Fibroblast of the aortic adventitia (primary cell): ENCODE measurements at places on chromosomes 1 and 21. TPM values are rescaled to one million over a fixed set of nuclear protein-coding genes. Genes with fewer than 3 reads are reported as not detected.

Gene OPTC
- not detected in 2 replicates for total RNA-seq

Gene KPRP
- total RNA-seq = not detected in 2 replicates

Gene ALX3
- 0.09 TPM in 1 of 2 replicates, not detected in the other for total RNA-seq

Gene TIE1
- total RNA-seq = 0.81 and 5.2 TPM in 2 replicates

Gene FMO3
- total RNA-seq = 1.3 TPM in 1 of 2 replicates, not detected in the other

Gene NBPF11
- 4.2 and 7.7 TPM in 2 replicates for total RNA-seq

Gene SYTL1
- total RNA-seq = 0.09 TPM in 1 of 2 replicates, not detected in the other

Gene CCDC181
- 1.4 and 3.1 TPM in 2 replicates for total RNA-seq

Gene EFNA1
- 0.16 and 0.54 TPM in 2 replicates for total RNA-seq

Gene RBBP4
- total RNA-seq = 67.7 and 109 TPM in 2 replicates

Gene PTPN7
- not detected in 2 replicates for total RNA-seq

Gene MFAP2
- total RNA-seq = 47.7 and 60.3 TPM in 2 replicates

Gene USH2A
- under 0.01 TPM in 1 of 2 replicates, not detected in the other for total RNA-seq

Gene LRRC8B
- 0.41 and 2.5 TPM in 2 replicates for total RNA-seq

Gene EFNA3
- total RNA-seq = 0.90 TPM in 1 of 2 replicates, not detected in the other

Gene TTC24
- total RNA-seq = not detected in 2 replicates

Gene IL19
- total RNA-seq = 0.41 TPM in 1 of 2 replicates, not detected in the other

Gene RIIAD1
- total RNA-seq = 5.8 TPM in 1 of 2 replicates, not detected in the other

Gene DEGS1
- total RNA-seq = 32.6 and 125 TPM in 2 replicates

Gene RGS18
- total RNA-seq = not detected in 2 replicates

Gene STUM
- total RNA-seq = 0.98 TPM in 1 of 2 replicates, not detected in the other

Gene NFASC
- total RNA-seq = 22.0 and 25.9 TPM in 2 replicates

Gene CNKSR1
- total RNA-seq = 0.27 TPM in 1 of 2 replicates, not detected in the other

Gene GJA9
- 0.09 TPM in 1 of 2 replicates, not detected in the other for total RNA-seq

Gene RORC
- total RNA-seq = not detected in 2 replicates

Gene ANKRD45
- total RNA-seq = 0.09 and 0.82 TPM in 2 replicates

Gene SYT14
- 0.08 and 35.0 TPM in 2 replicates for total RNA-seq

Gene IGSF9
- total RNA-seq = 2.0 TPM in 1 of 2 replicates, not detected in the other

Gene FCER1A
- not detected in 2 replicates for total RNA-seq

Gene IQCC
- 0.41 and 2.3 TPM in 2 replicates for total RNA-seq

Gene LEFTY1
- total RNA-seq = not detected in 2 replicates

Gene LGR6
- total RNA-seq = not detected in 2 replicates

Gene NBPF10
- 1.1 and 3.7 TPM in 2 replicates for total RNA-seq

Gene DPYD
- 81.9 and 183 TPM in 2 replicates for total RNA-seq

Gene LRRC38
- not detected in 2 replicates for total RNA-seq

Gene IFFO2
- total RNA-seq = 3.3 and 23.4 TPM in 2 replicates

Gene KRTAP12-2
- not detected in 2 replicates for total RNA-seq

Gene LAMC1
- 564 and 789 TPM in 2 replicates for total RNA-seq

Gene IQGAP3
- 0.41 and 28.7 TPM in 2 replicates for total RNA-seq

Gene IGSF5
- total RNA-seq = 0.09 TPM in 1 of 2 replicates, not detected in the other

Gene PTGFR
- total RNA-seq = 34.3 and 77.5 TPM in 2 replicates

Gene SPRR4
- total RNA-seq = not detected in 2 replicates

Gene KCNJ9
- total RNA-seq = 0.08 TPM in 1 of 2 replicates, not detected in the other

Gene GPN2
- total RNA-seq = 7.0 and 8.7 TPM in 2 replicates

Gene CENPF
- total RNA-seq = 7.5 and 42.1 TPM in 2 replicates

Gene TMEM82
- not detected in 2 replicates for total RNA-seq

Gene CCDC185
- total RNA-seq = not detected in 2 replicates

Gene CDA
- 0.27 TPM in 1 of 2 replicates, not detected in the other for total RNA-seq

Gene RGS16
- 2.3 and 2.5 TPM in 2 replicates for total RNA-seq

Gene IL20
- not detected in 2 replicates for total RNA-seq

Gene TMEM54
- 33.1 and 38.4 TPM in 2 replicates for total RNA-seq
